ENCODE measurements at places on chromosomes 13 and 19.

DNA sequence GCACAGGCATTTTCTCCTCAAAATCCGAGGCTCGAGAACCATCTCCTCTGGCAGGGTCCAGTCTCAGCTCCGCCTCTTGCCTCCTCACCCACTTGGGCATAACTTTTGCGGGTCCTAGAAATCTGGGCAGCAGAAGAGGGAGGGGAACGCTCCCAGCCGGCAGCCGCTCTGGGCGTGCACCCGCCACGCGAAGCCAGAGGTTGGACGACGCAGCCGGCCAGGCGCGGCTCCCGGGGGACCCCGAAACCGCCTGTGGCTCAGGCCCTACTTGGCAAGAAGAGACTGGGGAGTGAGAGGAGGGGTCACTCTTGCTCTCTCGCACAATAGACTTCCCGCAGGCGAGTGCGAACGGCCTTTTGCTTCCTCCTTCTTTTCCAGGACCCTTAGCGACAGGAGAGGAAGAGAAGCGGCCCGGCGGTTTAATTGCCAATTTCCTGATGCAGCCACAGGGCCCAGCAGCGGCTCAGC, 6.0 kb upstream of the SOX1 start:
- DNase-seq: no peak

DNA sequence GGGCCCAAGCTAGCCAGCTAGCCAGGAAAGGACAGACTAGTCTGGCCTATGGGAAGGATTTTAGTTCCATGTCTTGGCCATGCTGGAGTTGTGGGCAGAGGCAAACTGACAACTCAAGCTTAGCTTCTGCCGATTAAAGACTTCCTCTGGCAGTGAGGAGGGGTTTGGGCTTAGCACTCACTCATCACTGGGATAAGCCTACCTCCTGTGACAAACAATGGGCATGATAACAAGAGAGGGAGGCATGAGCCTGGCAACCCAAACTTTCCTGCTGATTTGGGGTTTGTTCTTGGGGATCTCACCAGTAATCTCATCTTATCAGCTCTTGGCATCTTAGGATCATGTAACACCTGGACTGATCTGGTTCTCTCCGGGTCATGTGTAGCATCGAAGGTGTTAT, 83.6 kb downstream of the KL start:
- no peak for DNase-seq

- no peak for DNase-seq
Observed at GRCh38 chr19:45827459-45828093, 12.5 kb upstream of the RSPH6A start.

GRCh38 chr13:68713394-68713793, 1394.2 kb upstream of the ATXN8OS start:
- DNase-seq: no peak

- no peak for DNase-seq
Observed at GRCh38 chr13:101751488-101751887, 299.0 kb downstream of the ITGBL1 start.

DNA sequence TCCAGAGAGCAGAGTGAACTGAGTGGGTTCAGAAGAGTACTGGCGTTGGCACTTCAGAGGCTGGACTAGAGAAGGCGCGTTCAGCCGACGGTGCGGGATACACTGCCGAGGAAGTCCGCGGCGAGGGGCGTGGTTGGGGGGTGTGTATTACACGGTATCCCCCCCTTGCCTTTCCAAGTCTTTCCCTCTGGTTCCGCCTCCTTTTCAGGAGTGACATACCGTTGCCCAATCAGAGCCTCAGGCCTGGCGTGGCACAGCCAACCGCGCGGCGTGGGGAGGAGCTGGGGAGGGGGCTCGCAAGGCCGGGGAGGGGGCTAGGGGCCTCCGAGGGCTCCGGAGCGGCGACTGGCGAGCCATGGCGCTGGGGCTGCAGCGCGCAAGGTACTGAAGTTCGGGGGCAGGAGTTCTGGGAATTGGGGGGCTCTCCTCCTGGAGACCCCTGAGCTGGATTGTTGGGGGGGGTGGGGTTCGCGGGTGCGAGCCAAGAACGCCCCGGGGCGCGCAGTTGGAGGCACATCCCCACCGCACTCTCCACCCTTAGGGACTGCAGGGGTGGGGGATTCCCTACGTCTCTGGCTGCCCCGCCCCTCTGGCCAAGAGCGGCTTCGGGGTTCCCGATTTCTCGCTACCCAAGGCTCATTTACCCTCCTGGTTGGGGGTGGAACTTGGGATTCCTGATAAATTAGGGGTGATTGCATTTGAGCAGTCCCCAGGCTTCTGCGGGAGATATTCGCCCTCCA, at the start of gene HIF3A:
Gene HIF3A (plus strand): TSS at position 321 of the 740 bp plus-strand sequence. CDS start 35 bp downstream, at position 356.
- DNase-seq: no peak

DNA sequence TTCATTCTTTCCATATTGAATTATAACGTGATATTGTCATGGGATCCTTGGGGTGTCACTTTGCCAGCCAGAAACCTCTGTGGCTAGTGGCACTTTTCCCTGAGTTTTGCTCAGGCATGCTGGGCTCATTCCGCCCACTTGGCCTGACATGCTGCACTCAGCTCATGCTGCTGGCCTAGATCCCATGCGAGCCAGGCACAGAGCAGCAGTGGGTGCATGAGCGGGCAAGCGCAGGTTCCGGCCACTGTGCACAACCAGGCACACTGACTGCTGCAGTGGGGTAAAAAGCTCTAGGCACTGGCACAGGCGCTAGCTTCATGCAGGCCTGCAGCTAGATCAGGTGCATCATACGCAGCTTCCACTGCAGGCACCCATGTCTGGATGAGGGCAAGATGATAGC, 221.2 kb downstream of the MAB21L1 start:
- no peak for DNase-seq

DNA sequence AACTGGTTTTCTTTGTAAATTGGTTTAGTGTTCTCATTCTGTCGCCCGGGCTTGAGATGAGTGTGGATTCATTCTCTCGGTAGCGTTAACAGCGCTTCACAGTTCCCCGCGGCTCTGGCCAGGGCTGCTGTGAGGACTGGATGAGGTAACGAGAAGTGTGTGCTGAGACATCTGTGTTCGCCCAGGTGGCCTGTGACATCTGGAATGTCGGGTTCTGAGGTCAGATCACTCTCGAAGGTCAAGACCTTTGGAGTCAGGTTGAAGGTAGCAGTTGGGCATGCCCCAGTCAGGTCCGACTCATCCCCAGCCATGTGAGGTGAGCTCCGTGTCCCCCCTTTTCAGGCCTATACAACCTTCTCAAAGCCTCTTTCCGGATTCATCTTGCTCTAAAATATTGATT, 13.4 kb upstream of the TUBGCP3 start:
- no peak for DNase-seq

- DNase-seq: peak; percentile 63
Observed at GRCh38 chr19:50311723-50312635, 17.2 kb downstream of the KCNC3 start.

- peak; percentile 56 for DNase-seq
Observed at GRCh38 chr13:109809216-109809932, 23.0 kb upstream of the IRS2 start.

DNA sequence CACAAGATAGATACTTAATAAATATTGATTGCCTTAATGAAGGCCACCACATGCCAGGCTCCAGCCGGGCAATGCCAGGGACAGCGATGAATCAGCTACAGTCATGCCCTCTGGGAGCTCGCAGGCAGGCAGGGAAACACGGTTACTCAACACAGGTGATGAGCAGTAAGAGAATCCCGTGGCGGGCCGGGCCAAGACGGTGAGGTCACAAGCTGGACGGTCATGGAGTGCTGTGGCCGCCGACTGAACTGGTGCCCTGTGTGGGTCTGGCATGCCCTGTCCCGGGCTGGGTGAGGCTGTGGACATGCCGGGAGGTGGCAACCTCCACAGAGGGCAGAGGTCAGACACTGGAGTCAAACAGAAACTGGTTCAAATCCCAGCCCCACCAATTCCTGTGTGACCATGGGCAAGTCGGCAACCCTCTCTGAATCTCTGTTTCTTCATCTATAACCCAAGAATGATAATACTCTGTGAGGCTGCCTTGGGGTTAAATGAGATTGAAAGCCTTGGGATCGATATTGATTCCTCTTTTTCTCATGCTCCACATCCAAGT, 13.2 kb upstream of the PAK4 start:
- DNase-seq: peak; percentile 38

- DNase-seq: peak; percentile 69
Observed at GRCh38 chr13:45280751-45281634, 60.0 kb downstream of the TPT1 start.

GRCh38 chr13:110135977-110136597, 170.9 kb downstream of the COL4A1 start:
- DNase-seq: no peak

GRCh38 chr19:13917888-13918406, 11.9 kb downstream of the CC2D1A start:
- DNase-seq: no peak

GRCh38 chr13:113931841-113932459, 41.9 kb downstream of the C13orf46 start:
- DNase-seq: no peak

- DNase-seq: no peak
Observed at GRCh38 chr19:56972291-56972841, 131.8 kb upstream of the PEG3 start.

DNA sequence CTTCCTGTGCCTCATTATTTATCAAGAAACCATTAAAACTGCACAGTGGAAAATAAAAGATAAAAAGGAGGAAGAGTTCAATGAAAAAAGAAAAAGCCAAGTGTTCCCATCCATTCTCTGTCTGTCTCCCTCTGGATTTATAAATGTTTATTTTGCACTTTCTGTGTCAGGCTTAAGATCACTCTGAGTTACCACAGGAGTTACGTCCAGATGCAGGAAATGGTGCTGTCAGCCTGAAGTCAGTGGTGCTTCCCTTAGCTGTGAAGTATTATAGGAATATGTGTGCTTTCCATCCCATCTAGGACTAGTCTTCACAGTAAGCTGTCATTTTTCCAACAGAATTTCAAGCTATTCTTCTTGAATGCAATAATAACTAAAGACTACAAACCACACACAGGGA, 420.2 kb downstream of the KCTD12 start:
- peak; percentile 9 for DNase-seq

DNA sequence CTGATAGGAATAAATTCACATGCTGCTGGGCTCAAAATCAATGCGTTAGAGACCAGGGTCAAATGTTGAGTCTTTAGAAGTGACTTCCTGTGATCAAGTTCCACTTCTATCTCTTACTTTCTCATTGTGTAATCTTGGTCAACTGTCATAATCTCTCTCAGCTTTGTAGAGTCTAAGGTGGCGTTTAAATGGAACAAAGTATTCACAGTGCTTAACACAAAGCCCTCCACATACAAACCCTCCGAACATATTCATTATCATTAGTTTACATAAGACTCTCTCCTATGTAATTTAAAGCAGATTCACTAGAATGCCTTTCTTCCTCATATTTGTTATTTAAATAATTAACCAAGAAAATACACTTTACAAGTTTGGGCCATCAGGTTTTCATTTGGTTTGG, 1044.1 kb downstream of the EFNB2 start:
- DNase-seq: no peak

GRCh38 chr13:75769141-75769905, 133.2 kb downstream of the LMO7 start:
- DNase-seq: no peak

GRCh38 chr19:4172861-4173473, 9.4 kb downstream of the SIRT6 start:
- peak; percentile 42 for DNase-seq

DNA sequence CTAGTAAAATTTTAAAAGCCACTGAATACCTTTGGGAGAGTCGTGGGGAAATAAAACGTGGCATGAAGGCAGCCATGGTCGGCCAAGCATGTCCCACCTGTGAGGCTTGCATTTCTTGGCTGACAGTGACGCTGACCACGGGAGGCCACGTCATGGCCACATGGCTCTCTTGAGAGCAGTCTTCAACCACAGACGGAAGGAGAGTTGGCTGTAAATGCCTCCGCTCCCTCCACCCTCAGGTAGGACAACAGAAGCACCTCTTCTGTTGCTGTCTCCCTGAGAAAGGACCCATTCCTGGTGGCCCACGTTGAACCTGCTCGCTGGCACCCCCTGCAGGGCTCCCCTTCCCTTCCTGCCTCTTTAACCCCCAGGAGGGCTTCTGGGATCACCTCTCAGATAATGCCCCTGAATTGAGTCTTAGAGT, 10.6 kb upstream of the LRRC25 start:
- peak; percentile 68 for DNase-seq

- DNase-seq: no peak
Observed at GRCh38 chr13:114194853-114195252, 15.8 kb downstream of the CFAP97D2 start.

GRCh38 chr13:111401755-111402154, 81.3 kb downstream of the TEX29 start:
- DNase-seq: no peak

GRCh38 chr13:44298314-44298713, 75.3 kb upstream of the SERP2 start:
- DNase-seq: no peak

DNA sequence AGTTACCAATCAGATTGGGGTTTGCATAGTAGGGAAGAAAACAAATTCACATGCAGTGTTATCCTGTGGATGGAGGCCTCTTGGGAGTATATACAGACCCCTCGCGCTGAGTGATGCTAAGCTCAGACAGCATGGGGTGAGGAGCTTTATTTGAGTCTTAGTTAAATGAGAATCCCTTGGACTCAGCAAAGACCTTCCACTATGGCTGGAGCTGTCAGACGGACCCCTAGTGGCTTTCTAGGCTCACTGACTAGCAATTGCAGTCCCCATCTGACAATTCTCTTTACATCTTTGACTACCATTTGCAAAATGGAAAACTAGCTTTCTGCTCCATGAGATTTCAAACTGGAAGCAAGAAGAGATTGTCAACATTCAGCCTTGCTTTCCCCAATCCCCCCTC, 90.4 kb downstream of the STOML3 start:
- peak; percentile 28 for DNase-seq

GRCh38 chr13:39108783-39109182, 70.5 kb downstream of the NHLRC3 start:
- DNase-seq: no peak

GRCh38 chr19:3481241-3482090, 1.1 kb upstream of the SMIM24 start:
- DNase-seq: peak; percentile 30

- DNase-seq: no peak
Observed at GRCh38 chr19:43673637-43674036, 3.7 kb upstream of the PLAUR start.

DNA sequence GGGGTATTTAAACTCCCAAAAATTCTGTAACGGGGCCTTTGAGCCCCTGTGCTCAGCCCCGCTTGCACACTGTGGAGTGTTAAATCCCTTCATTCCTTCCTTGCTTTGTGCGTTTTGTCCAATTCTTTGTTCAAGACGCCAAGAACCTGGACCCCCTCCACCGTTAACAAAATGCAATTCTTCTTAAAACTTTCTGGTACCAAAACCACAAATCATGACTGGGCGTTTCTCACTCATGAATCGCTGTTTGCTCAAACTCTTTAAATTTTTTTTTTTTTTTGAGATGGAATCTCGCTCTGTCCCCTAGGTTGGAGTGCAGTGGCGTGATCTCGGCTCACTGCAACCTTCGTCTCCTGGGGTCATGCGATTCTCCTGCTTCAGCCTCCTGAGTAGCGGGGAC, 881 bp downstream of the ZNF20 start:
- no peak for DNase-seq

GRCh38 chr13:27619728-27620376, 477 bp downstream of the LNX2 start:
- DNase-seq: peak; percentile 79
